CD4-positive, alpha-beta T cell treated with Interleukin-12 subunit alpha and Interleukin-12 subunit beta, for 1 hour (primary cell): ENCODE measurements at places on chromosomes 2 and 18.
A peak's percentile ranks its signal among the peaks of the same experiment; 100 is the strongest.

- no peak for DNase-seq
These were observed 5.4 kb downstream of the CXCR4 start for GRCh38 chr2:136112317-136113208.

DNA sequence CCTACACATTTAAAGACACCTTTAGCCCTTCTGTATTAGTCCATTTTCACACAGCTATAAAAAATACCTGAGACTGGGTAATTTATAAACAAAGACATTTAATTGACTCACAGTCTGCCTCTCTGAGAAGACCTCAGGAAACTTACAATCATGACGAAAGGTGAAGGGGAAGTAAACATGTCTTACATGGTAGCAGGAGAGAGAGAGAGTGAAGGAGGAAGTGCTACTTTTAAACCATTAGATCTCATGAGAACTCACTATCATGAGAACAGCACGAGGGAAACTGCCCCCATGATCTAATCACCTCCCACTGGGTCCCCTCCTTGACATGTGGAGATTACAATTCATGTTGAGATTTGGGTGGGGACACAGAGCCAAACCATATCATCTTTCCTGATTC lies 946.6 kb downstream of the SLC4A3 start:
- no peak for DNase-seq

DNA sequence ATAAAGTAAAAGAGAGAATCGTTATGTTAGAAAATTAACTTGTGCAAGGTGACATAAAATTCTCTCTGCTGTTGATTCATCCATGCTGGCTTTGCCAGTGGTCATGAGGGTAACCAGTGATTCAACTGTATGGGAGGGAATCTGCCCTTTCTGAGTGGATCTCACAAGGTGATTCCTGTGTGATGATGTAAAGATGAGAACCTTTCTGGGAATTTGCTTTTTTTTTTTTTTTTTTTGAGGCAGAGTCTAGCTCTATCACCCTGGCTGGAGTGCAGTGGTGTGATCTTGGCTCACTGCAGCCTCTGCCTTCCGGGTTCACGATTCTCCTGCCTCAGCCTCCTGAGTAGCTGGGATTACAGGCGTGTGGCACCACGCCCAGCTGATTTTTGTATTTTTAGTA lies 23.3 kb downstream of the RAB31 start:
- DNase-seq, result no peak

DNA sequence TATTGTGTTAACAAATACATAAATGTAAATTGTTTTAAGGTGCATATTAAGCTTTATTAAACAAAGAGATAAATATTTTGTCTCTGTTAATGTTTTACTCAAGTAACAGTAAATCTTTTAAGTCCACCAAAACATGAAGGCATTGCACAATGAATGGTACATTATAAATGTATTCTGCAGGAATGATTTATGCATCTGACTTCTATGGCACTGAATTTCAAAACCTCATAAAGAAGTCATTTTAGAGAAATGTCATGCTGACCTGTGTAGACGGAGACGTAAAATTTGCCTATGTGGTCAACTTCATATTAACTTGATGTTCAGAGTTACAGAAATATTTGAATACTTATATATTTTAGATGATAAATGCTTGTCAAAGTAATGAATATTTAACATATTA lies 194.7 kb downstream of the BABAM2 start:
- no peak for DNase-seq

GRCh38 chr2:73981081-73982001 lies 3.4 kb upstream of the TET3 start:
- no peak for DNase-seq

DNA sequence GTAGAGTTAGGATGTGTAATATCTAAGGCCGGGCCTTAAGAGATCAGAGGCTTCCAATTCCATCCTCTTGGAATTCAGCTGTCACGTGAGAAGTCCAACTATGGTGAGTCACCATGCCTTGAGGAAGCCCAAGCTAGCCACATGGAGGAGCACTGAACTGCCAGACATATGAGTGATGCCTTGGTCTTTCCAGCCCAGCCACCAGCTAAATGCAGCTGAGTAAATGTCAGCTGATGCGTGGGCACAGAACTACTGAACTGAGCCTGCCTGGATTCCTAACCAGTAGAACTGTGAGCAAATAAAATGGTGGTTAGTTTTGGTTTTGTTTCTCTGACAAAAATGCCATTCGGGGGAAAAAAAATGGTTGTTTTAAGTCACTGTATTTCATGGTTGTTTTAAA lies 153.7 kb upstream of the SERTAD2 start:
- no peak for DNase-seq

DNA sequence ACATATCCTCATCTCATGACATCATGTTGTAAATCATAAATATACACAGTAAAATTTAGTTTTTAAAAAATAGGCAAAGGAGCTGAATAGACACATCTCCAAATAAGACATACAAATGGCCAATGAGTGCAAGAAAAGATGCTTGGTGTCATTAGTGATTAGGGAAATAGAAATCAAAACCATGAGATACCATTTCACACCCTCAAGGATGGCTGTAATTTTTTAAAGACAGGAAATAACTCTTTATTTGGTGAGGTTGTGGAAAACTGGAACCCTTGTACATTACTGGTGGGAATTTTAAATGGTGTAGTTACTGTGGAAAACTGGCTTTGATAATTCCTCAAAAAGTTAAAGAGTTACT lies 141.6 kb downstream of the PTRHD1 start:
- no peak for DNase-seq

GRCh38 chr2:177529166-177529565 lies 136.6 kb downstream of the AGPS start:
- DNase-seq, result no peak

DNA sequence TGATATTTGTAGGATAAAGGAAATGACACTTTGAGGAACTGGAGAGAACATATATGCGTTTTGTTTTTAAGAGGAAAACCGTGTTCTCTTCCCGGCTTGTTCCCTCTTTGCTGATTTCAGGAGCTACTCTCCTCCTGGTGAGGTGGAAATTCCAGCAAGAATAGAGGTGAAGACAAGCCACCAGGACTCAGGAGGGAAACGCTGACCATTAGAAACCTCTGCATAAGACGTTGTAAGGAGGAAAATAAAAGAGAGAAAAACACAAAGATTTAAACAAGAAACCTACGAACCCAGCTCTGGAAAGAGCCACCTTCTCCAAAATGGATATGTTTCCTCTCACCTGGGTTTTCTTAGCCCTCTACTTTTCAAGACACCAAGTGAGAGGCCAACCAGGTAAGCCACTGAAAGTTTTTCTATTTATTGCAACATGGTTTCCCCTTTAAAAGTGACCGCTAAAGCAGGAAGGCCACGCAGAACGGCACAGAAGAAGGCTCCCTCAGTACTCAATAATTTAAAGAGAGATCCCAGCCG lies 735 bp downstream of the NRP2 start:
- no peak for DNase-seq

DNA sequence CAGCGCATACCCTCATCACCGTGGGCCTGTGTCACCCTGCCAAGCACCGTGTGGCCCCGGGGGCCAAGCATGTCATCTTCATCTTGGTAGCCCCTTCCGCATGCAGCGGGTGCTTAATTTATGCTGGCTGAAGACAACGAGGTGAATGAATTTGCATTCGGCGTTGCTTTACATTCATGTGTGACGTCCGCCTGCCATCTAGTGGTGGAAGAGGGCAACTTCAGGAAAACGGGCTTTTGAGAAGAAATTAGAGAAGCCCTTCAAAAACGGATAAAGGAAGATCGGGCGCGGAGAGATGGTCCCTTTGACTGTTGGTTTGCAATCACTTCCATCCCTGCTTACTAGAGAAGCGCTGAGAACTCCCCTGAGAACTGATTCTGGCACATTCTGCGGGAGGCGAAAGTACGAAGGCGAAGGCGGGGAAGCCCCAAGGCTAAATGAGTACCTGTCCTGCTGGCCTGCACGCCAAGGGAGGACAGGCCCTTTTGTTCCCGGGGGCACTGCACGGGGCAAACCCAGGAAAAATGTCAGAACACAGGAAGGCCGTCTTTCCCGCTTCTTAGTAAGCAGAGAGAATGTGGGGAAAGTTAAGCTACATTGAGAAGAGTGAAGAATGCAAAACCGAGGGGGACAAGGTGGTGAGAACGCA lies 145.9 kb downstream of the ZNF516 start:
- peak; percentile 58 for DNase-seq

- no peak for DNase-seq
These were observed 220.6 kb downstream of the SLC4A10 start for GRCh38 chr2:161844822-161845221.

- no peak for DNase-seq
These were observed 67.0 kb upstream of the TCF7L1 start for GRCh38 chr2:85066006-85066740.

DNA sequence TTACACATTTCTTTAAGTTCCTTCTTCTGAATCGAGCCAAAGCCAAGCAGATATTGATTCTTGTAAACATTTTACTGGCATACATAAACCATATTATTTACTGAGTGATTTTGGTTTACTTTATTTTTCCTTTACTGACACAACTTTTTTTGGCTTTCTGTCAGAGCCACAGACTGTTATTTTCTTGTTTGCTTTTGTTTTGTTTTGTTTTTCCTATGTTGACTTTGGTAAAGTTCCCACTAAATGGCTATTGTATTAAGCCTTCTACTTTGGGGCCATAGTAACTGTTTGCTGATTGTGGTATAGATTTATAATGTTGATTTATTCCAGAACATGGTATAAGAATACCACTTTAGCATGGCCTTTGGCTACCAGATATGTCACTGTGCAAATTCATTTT lies 419.4 kb downstream of the DCDC2C start:
- no peak for DNase-seq

GRCh38 chr2:205787761-205788160 lies 105.5 kb downstream of the NRP2 start:
- DNase-seq, result no peak

GRCh38 chr2:74332550-74333174 lies 10.6 kb downstream of the SLC4A5 start:
- no peak for DNase-seq

- peak; percentile 53 for DNase-seq
These were observed 172.5 kb downstream of the AGAP1 start for GRCh38 chr2:235666213-235666781.

- no peak for DNase-seq
These were observed 233.0 kb downstream of the TFCP2L1 start for GRCh38 chr2:121052023-121052422.

DNA sequence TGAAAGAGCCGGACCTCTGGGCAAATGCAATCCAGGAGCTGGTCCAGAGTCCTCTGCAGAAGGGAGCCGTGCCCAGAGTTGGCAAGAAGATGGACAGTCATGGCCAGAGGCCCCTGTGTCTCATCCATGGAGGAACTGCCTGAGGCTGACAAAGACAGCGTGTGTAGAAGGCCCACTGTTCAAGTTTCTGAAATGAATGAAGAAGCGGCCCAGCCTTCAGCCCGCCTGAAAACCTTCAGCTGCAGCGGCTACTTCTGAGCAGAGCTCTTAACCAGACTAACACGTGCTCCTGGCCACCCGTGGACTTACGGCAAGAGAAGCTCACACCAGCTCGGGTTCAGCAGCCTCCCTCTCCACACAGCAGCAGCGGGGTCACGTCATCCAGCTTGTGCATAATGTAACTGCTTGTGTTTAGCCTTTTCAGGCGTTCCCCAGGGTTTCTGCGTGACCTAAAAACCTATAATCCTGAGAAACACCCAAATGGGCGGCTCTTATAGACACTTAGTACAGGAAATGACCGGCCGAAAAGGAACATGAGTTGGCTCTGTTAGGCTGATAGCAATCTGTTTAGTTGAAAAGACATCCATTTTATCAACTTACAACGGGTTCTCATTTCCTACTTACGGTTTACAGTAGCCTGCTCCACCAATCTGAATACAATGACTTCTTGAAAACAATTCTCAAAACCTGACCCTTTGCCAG lies at the start of gene FAM124B:
Gene FAM124B, minus strand, starts transcription at position 467 of the 702 bp plus-strand sequence. Its CDS starts 339 bp downstream, at position 128.
- DNase-seq, result peak; percentile 38

GRCh38 chr2:205800224-205800623 lies 117.9 kb downstream of the NRP2 start:
- DNase-seq, result no peak

DNA sequence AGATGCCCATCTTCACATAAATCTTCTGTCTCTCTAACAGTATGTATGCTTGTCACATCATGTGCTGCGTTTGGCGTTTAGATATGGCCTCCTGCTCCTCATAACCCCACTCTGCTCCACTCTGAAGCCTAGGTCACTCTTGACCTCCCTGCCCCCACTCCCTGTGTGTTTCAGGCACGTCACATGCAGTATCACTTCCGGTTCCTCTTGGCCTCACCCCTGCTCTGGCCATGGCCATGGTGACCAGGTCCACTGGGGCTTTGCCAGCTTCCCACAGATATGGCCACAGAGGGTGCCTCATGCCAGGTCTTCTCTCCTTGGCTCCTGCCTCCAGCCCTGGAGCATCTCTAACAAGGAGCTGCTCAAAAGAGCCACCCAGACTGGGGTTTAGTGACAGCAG lies 160.0 kb downstream of the RNF152 start:
- no peak for DNase-seq

DNA sequence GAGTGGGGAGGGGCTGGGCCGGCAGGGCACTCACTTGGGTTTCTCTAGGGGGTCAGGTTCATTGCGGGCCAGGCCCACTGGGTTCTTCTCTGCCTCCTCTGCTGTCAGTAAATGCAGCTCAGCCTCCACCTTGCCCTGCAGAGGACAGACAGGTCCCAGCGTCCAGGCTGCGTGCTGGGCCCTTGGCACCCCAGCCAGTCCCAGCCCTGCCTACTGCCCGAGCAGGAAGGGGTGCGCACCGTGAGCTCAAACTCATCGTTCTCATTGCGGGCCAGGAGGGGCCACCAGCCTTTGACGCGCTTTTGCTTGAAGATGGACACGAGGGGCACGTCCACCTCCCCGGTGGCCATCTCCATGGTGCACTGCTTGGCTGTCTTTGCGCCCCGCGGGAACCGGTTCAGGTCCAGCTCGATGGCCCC lies 17.3 kb downstream of the OTOF start:
- no peak for DNase-seq

GRCh38 chr18:58087928-58088690 lies 44.1 kb downstream of the NEDD4L start:
- DNase-seq, result no peak

DNA sequence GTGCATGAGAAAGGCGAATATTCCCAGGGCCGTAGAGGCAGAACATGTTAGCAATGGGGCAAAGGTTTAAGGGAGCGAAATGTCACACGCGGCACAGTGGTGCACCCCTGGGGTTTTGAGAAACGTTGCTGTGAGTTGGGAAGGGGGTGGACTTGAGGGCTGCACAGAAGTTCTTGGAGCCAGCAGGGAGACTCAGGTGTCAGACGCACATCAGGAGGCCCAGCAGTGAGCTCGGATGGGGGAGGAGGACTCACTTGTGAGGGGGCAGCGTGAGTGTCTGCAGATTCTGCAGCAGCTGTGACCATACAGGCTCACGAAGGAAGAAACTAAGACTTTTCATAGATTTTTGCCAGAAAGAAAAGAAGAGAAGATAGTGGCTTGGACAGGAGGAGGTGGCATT lies 218.2 kb downstream of the SNTG2 start:
- no peak for DNase-seq

GRCh38 chr2:53751728-53752127 lies 15.9 kb upstream of the CHAC2 start:
- no peak for DNase-seq

GRCh38 chr2:6309415-6310255 lies 556.1 kb downstream of the CMPK2 start:
- DNase-seq, result no peak

- no peak for DNase-seq
These were observed 36.7 kb downstream of the FAM117B start for GRCh38 chr2:202671317-202672035.

GRCh38 chr2:145287736-145288135 lies 767.8 kb upstream of the ZEB2 start:
- no peak for DNase-seq

GRCh38 chr2:8805278-8806210 lies 31.9 kb downstream of the KIDINS220 start:
- no peak for DNase-seq

GRCh38 chr18:48804856-48805610 lies 145.7 kb downstream of the SMAD7 start:
- DNase-seq, result no peak
